ENCODE measurements at places on chromosomes 12 and 14. TPM values are rescaled to one million over a fixed set of nuclear protein-coding genes. Genes with fewer than 3 reads are reported as not detected.

DNA sequence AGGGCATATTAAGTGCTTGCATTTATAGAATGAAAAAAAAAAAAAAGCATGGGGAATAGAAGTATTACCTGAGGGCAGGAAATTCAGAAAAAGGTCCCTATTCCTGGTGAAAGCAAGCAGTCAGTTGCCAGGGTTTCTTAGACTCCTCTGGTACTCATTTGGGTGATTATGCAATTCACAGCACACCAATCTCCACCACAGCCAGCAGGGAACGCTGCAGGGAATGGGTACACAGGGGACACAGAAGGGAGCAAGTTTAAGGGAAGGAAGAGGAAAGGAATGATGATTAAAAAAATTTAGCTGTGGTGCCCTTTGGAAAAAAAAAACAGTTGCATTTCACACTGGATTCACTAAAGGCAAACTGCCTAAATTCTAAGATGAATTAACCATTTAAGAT lies 14.2 kb downstream of the BLTP3B start:
- DNase-seq: no peak

DNA sequence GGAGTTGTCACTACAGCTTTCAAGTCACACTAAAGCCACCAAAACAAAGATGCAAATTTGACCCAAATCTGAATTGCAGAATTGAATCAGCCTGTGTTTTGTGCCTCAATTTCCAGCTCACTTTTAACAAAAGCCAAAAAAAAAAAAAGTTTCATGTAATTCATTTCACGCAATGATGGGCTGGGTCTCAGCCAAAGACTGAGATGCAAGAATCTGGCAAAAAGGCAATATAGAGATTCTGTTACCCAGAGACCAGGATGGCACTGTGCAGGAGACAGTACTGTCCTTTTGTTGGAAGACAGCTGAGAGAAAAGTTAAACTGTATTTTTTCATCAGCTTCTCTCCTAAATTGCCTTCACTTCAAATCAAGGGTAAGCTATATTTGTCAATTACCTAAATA lies 205.7 kb upstream of the NPAS3 start:
- DNase-seq: no peak

DNA sequence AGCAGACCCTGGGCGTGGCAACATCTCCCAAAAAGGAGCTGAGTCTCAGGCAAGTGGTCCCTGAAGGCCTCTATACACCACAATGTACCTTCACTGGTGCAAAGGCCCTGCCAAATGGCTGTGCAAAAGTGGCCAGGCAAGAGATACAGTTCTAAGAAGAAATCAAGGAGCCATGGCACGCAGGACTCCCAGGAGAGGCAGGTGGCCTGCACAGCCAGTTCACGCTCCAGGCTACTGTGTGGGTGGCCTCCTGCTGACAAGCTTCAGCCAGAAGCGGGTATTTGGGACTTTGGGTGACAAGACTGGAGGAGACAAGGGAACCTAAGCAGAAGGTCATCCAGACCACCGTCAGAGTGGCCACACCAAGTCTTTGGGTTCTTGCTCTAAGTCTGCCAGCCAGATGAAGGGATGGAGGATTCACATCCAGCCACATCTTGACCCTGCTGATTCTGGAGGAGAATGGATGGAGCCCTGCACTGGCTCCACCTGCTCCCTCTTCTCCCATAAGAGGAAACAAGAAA lies 20.5 kb upstream of the ZFP36L1 start:
- DNase-seq: no peak

DNA sequence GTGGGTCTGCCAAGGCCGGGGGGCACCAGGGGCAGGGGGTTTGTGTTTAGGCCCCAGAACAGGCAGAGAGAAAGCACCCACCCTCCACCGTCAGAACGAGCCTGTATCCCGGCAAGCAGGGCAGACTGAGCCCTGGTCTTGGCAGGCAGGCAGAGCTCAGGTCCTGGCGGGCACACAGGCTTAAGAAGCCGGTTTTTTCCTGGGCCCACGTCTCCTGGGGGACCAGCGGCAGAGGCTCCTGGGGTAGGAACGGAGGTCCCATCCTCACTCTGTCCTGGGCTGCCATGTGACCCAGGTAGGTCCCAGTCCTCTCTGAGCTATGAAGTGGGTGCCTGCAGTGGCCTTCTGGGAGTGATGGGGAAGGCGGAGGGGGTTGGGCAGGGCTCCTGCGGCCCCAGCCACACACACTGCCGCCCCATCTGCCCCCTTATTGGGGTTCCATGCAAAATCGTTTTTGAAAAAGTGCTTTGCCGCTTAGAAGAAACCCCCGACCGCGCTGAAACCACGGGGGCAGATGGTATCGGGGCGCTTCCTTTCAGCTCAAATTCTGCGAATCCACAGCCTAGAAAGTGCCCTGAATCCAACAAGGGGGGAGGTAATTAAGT lies 24.2 kb downstream of the SH2B3 start:
- no peak for DNase-seq

DNA sequence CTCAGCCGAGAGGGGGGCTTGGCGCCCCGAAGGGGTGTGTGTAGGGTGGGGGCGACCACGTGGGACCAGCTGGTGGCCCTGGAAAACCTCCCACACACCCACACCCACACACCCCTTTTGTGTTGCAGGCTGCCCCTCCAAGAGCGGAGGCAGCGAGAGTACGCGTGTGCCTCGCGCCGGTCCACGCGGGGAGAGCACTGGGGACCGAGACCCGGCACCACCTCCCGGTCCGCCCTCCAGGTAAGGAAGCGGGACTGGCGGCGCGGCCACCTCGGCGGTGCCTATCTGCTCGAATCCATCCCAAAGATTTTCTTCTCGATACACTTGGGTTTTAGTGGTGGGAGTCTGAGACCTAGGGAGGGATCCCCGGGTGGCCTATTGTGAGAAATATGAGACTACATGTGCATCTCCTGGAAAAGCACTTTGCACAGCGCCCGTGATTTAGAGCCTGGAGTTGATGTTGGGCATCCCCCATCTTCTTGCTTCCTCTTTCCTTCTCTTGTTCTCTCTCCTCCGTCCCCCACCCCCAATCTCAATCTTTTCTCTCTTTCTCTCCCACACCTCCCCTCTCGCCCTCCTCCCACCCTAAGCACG lies 393 bp downstream of the SYT1 start:
- no peak for DNase-seq

GRCh38 chr14:22263961-22264360 lies 325.1 kb downstream of the DAD1 start:
- no peak for DNase-seq

- DNase-seq: no peak
Measured at GRCh38 chr12:13369474-13370056, 173.0 kb downstream of the EMP1 start.

DNA sequence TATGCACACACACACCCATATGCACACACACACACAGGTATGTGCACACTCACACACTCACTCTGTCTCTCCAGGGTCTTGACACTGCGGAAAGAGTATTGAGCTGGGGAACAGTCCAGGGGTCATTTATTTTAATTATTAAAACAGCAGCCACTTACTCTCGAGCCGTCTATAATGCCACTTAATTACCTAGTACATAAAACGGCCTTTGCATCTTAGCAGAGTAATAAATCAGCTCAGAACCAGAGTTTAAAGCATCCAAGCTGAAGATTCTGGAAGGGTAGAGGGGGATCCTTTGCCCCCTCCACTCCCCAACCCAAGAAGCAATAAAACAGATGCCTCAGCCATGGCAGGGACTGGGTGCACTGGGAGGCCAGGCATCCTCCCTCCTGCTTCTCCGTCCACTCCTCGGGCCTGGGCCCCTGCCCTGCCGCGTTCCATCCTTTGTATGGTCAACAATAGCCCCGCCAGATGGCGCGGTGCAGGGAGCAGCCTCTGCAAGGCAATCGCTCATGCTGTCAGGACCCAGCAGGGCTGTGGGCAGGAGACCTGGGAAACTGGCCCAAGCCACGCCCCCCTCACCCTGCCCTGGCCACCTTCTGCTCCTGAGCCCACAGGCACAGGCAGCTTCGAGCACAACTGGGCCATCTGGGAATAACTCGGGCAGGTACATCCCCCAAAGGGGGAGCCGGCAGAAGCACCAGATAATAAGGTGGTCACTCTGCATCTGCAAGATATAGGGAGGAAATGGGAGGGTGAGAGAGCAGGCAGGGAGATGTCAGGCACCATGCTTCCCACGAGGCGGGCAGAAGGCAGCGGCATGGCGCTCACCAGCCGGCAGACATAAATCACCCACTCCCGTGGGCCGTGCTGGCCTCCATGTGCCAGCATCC lies 40.9 kb downstream of the CCDC85C start:
- DNase-seq: no peak

- no peak for DNase-seq
Measured at GRCh38 chr14:21656980-21657379, 3.3 kb downstream of the OR4E2 start.

DNA sequence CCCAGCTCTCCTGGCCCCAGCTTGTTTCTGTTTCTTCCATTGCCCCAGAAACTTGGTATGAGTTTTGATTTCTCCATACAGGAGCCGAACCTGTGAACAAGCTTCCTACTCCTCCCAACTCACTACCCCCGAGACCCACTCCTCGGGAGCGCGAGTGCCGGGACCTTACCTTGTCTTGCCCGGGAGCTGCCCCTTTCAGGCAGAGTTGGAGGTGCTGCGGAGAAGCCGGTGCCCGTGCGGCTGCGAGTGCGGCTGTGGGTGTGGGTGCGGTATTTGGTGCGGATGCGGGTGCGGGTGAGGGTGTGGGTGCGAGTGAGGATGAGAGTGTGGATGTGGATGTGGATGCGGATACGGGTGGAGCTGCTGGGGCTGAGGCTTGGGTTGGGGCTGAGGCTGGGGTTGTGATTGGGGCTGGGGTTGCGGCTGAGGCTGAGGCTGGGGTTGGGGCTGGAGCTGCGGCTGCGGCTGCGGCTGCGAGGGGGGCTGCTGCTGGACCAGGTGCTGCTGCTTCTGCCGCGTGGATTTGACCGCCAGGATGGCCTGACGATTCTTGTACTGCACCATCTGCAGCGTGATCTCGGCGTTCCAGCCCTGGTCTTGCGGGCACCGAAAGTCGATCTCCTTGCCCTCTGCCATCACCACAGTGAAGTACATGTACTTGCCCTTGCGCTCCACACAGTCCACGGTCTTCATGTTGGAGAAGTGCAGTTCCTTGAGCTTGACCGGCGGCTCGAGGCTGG lies 1.1 kb downstream of the PHLDA1 start:
- DNase-seq: no peak

The PIANP gene
- polyA plus RNA-seq: 13.0 TPM

The NANOG gene
- polyA plus RNA-seq: 0.17 TPM

DNA sequence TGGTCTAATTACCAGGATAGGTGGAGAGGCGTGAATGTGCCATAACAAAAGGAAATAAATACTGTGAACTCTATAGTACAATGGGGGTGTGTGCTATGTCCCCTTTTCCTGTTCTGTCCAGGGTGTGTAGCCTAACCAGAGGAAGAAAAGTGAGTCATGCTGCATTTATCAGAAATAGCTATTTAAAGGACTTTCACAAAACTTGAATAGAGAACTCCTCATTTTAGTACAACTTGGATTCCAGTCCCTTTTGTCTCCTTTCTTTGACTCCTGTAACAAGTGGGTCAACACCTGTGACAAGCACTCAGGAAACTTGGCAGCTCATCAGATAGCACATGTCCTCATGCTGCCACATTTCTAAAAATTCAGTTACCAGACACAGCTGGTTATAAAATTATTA lies 123.4 kb downstream of the CCDC91 start:
- DNase-seq: no peak

The SAV1 gene
- 37.4 TPM for polyA plus RNA-seq

The TAC3 gene
- 0.47 TPM for polyA plus RNA-seq

- DNase-seq: no peak
Measured at GRCh38 chr12:44550377-44550776, 325.7 kb downstream of the NELL2 start.

GRCh38 chr14:32491416-32492016 lies 162.4 kb downstream of the AKAP6 start:
- DNase-seq: no peak

The MMP19 gene
- polyA plus RNA-seq: 1.4 TPM

The TAOK3 gene
- polyA plus RNA-seq: 30.5 TPM

DNA sequence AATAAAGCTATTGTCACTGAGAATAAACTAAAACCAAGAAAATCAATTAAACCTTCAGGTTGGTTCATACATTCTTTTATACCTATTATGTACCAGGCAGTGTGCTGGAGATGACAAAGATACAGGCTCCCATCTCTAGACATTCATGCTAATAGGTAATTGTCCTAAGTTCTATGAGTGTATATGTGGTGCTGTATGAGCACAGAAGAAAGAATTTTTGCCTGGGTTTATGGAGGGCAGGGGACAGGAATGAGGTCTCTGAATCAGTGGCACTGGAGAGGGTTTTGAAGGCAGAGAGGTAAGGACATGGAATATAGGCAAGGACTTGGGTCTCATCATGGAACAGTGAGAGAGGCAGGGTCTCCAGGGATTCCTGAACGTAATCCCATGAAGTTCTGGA lies 38.7 kb downstream of the MAP1LC3B2 start:
- no peak for DNase-seq

The TEX22 gene
- 1.6 TPM for polyA plus RNA-seq

GRCh38 chr12:2669560-2669959 lies 125.2 kb upstream of the FKBP4 start:
- no peak for DNase-seq

- no peak for DNase-seq
Measured at GRCh38 chr12:132588821-132589669, 21.3 kb downstream of the LRCOL1 start.

The DIO2 gene
- polyA plus RNA-seq: 1.5 TPM

DNA sequence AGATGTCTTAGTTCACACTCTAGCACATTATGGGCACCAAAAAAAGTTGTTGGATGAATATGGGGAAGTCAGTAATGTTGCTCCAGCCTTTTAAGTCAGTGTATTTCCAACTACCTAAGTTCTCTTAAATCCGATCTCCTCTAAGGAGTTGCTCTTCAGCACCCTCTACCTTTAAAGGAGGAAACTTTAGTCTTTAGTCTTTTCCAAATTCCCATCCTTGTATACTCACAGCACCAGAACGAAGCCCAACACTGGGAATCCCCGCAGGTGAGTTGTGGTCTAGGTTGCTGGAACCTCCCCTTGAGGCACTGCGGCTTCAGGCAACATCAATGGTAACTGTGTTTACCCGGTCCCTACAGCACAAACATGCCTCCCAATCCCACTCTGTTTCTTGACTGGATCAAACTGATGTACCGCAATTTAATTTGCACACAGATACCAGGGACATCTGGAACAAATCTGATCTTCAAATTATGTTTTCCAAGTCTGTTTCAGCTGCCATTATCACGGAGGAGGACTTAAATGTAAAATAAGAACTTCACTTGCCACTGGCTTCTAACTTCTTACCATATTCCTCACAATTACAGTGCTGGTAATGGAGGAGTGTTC lies 179.0 kb downstream of the FOXN3 start:
- DNase-seq: no peak

DNA sequence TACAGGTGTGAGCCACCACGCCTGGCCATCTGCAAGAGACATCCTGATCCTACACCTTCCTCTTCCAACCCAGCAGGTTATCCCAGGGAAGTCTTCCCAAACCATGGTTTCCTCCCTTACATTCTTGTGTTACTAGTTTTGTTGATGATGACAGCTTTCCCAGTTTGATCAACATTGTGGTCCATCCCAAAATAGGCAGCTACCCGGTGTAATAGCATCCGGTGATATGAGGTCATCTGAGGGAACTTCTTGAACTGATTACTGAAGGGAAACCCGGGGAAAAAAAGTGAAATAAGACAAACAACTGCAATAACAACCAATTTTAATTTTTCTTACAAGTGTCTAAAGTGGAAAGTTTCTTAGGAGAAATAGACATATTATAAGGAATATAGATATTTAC lies 45.3 kb upstream of the STAC3 start:
- DNase-seq: no peak

The TSPAN19 gene
- 0.32 TPM for polyA plus RNA-seq

- no peak for DNase-seq
Measured at GRCh38 chr12:71475280-71475679, 35.7 kb downstream of the LGR5 start.
